Heart left ventricle (tissue), 16 donors: ENCODE measurements at places on chromosomes 6 and 20. TPM values are rescaled to one million over a fixed set of nuclear protein-coding genes. Genes with fewer than 3 reads are reported as not detected.

SCUBE3 gene
- 11.2 TPM for total RNA-seq

CFAP206 gene
- total RNA-seq = 0.12 TPM

FAM209A gene
- total RNA-seq = not detected

C6orf132 gene
- total RNA-seq = 1.8 TPM

GHRH gene
- not detected for total RNA-seq

C6orf52 gene
- not detected for total RNA-seq

KCNK17 gene
- not detected for total RNA-seq

GRCh38 chr6:35166116-35166515 is 25.0 kb upstream of the TCP11 start:
- no peaks in the 10 kb centered on the region for H3K36me3 ChIP-seq
- no peaks in the 10 kb centered on the region for H3K27me3 ChIP-seq
- no peak overlapping the region for H3K27ac ChIP-seq
- no peak overlapping the region for H3K4me3 ChIP-seq
- DNase-seq = no peak

- no peak overlapping the region for H3K4me3 ChIP-seq
- DNase-seq = no peak
- no peaks in the 10 kb centered on the region for H3K4me1 ChIP-seq
- no peaks in the 10 kb centered on the region for H3K36me3 ChIP-seq
Measured at GRCh38 chr6:451336-451735, 59.8 kb downstream of the IRF4 start.

GRCh38 chr6:139372326-139373153 is 1.9 kb downstream of the CITED2 start:
- no peaks in the 10 kb centered on the region for H3K27me3 ChIP-seq
- H3K4me1 ChIP-seq = peaks cover 20% of the 10 kb centered on the region
- no peak for DNase-seq
- peaks cover 24% of the 10 kb centered on the region for H3K36me3 ChIP-seq
- H3K4me3 ChIP-seq = peak overlapping the region; percentile 95

DNA sequence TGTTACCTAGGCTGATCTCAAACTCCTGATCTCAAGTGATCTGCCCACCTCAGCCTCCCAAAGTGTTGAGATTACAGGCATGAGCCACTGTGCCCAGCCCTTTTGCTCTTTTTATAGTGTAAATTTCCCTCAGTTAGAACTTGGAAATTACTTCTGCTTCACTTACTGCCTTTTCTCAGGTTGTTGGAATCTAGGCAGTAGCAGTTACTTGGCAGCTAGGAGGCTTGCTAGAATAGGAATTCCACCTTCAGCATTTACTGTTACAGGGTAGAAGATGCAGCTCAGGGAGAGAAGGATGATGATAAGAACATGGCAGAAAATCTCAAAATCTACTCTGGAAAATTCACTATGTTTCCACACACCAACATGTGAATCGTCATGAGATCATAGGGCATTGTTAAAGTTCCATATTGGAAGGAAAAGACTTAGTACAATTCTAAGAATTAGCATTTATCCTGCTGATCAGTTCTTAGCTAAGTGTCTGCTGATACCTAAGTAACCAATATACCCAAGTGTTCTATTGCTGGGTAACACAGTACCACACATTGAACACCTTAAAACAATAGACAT is 182.2 kb downstream of the SLC16A10 start:
- H3K27ac ChIP-seq = no peak overlapping the region
- H3K36me3 ChIP-seq = peaks cover 49% of the 10 kb centered on the region
- peaks cover 19% of the 10 kb centered on the region for H3K4me1 ChIP-seq
- no peaks in the 10 kb centered on the region for H3K27me3 ChIP-seq
- DNase-seq = no peak

- no peak overlapping the region for H3K4me3 ChIP-seq
- H3K4me1 ChIP-seq = no peaks in the 10 kb centered on the region
- H3K36me3 ChIP-seq = no peaks in the 10 kb centered on the region
- no peaks in the 10 kb centered on the region for H3K27me3 ChIP-seq
Measured at GRCh38 chr20:37356387-37356786, 10.4 kb downstream of the SRC start.

DNA sequence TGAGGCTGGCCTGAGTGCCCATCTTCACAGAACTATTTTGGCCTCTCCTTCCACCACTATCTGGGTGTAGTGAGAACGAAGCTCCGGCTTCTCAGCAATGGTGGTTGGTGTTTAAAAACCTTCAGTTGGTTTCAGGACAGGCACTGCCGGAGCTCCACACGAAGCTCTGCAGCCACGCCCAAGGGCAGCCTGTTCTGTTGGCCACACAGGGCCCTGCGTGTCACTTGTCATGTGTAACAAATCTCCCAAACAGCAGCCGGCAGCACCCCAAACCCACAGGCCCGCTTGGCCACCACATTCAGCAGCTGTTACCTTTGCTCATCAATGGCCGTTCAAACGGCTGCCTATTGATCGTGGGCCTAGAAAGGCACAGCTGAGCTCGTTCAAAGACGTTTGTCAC is 97.5 kb downstream of the ERMARD start:
- H3K4me1 ChIP-seq = peaks cover 12% of the 10 kb centered on the region
- peaks cover 3% of the 10 kb centered on the region for H3K27me3 ChIP-seq
- H3K4me3 ChIP-seq = no peak overlapping the region
- no peak overlapping the region for H3K27ac ChIP-seq
- DNase-seq = peak; percentile 41

GRCh38 chr20:13105864-13106457 is 97.2 kb downstream of the SPTLC3 start:
- no peak overlapping the region for H3K27ac ChIP-seq
- H3K27me3 ChIP-seq = no peaks in the 10 kb centered on the region
- DNase-seq = no peak
- no peaks in the 10 kb centered on the region for H3K36me3 ChIP-seq
- no peak overlapping the region for H3K4me3 ChIP-seq

GRCh38 chr20:49677777-49678758 is 35.6 kb downstream of the B4GALT5 start:
- H3K27me3 ChIP-seq = no peaks in the 10 kb centered on the region
- H3K4me3 ChIP-seq = no peak overlapping the region
- DNase-seq = no peak
- H3K36me3 ChIP-seq = no peaks in the 10 kb centered on the region
- H3K27ac ChIP-seq = peak overlapping the region; percentile 59

DNA sequence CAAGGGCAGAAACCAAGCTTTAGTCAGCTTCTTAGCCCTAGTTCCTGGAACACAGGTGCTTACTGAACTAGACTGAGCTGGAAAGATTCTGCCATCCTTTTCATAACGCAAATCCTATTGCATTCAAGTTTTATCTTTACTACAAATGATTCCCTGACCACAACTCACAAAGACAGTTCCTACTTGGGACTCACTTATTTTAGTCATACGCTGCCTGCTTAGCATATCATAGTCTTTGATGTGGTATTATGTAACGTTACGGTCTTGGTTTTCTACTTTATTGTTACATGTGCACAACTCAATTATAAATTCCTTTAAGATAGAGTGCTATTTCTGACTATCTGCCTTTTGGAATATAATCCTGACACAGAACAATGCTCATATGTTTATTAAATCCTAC is 59.1 kb downstream of the BLOC1S5 start:
- no peaks in the 10 kb centered on the region for H3K27me3 ChIP-seq
- DNase-seq = no peak
- no peaks in the 10 kb centered on the region for H3K36me3 ChIP-seq
- H3K27ac ChIP-seq = no peak overlapping the region
- no peaks in the 10 kb centered on the region for H3K4me1 ChIP-seq

GRCh38 chr6:159608961-159609651 is 83.9 kb downstream of the SOD2 start:
- no peaks in the 10 kb centered on the region for H3K27me3 ChIP-seq
- no peaks in the 10 kb centered on the region for H3K4me1 ChIP-seq
- no peak for DNase-seq

GRCh38 chr6:154276810-154277628 is 79.6 kb downstream of the IPCEF1 start:
- no peaks in the 10 kb centered on the region for H3K36me3 ChIP-seq
- no peaks in the 10 kb centered on the region for H3K4me1 ChIP-seq
- H3K27ac ChIP-seq = no peak overlapping the region
- H3K4me3 ChIP-seq = no peak overlapping the region

DNA sequence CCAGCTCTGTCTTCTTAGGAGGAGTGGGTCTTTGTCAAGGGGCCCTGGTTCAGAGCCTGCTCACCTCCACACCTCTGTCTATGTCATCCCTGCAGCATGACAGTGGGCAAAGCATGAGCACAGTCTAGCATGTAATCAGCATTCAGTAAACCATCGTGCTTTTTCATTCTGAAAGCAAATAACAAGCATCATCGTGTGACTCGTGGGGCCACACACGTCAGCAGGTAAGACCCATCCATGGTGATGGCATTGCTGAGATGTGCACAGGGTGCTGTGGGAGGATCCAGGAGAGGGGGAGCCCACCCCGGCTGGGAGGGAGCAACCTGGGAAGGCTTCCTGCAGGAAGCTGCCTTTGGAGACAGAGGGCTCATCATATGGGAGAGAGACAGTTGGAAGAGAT is 106.7 kb downstream of the TMEM242 start:
- peaks cover 8% of the 10 kb centered on the region for H3K4me1 ChIP-seq
- no peaks in the 10 kb centered on the region for H3K27me3 ChIP-seq
- no peaks in the 10 kb centered on the region for H3K36me3 ChIP-seq
- no peak overlapping the region for H3K4me3 ChIP-seq
- DNase-seq = no peak

GRCh38 chr6:63529498-63529897 is 42.8 kb upstream of the LOC128125822 start:
- no peak overlapping the region for H3K4me3 ChIP-seq
- H3K27me3 ChIP-seq = no peaks in the 10 kb centered on the region
- DNase-seq = no peak

DNA sequence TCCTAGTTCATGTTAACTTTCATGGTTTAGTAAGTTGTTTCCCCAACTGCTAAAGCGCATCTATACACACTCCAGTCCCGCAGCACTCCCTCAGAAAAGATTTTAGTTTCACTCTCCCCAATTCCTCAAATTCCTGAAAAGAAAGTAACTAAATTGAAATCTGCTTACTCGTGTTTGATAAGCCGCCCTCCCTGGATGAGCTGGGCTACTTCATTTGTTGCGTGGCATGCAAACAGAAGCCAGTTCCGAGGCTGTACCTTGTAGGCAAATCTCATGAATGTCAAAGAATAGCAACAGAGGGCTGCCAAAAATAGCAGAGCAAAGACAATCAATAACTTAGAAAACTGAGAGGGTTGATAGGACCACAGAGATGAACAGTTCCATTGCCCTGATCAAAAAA is 16.9 kb downstream of the MPC1 start:
- no peak overlapping the region for H3K4me3 ChIP-seq
- no peaks in the 10 kb centered on the region for H3K27me3 ChIP-seq
- no peak for DNase-seq
- peaks cover 73% of the 10 kb centered on the region for H3K36me3 ChIP-seq
- H3K4me1 ChIP-seq = peaks cover 43% of the 10 kb centered on the region
